Activated naive CD8-positive, alpha-beta T cell treated with anti-CD3 and anti-CD28 coated beads, Interleukin-2, amount 50 U/mL, for 24 hours (primary cell): ENCODE measurements at places on chromosomes 7 and 10.

DNA sequence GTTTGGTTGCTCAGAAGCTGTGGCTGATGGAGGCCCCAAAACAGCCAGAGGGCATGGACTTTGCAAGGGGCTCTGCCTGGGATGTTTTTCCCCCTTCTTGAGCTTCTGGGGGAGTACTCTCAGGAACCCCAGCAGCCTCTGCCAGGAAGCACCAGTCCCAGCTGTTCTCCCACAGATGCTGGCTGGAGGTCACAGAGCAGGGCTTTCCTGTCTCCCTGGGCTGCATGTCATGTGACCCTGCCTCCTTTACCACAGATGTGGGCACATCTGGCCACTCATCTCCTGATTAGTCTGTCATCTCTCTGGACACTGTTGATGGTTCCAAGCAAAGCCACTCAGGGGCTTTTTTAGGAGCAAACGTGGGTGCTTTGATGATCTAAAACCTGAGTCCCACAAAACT is 136.7 kb downstream of the NEURL1 start:
- DNase-seq, result no peak

GRCh38 chr10:6563731-6564130 is 16.3 kb downstream of the PRKCQ start:
- DNase-seq, result no peak

GRCh38 chr7:17532861-17533404 is 234.5 kb downstream of the AHR start:
- no peak for DNase-seq

DNA sequence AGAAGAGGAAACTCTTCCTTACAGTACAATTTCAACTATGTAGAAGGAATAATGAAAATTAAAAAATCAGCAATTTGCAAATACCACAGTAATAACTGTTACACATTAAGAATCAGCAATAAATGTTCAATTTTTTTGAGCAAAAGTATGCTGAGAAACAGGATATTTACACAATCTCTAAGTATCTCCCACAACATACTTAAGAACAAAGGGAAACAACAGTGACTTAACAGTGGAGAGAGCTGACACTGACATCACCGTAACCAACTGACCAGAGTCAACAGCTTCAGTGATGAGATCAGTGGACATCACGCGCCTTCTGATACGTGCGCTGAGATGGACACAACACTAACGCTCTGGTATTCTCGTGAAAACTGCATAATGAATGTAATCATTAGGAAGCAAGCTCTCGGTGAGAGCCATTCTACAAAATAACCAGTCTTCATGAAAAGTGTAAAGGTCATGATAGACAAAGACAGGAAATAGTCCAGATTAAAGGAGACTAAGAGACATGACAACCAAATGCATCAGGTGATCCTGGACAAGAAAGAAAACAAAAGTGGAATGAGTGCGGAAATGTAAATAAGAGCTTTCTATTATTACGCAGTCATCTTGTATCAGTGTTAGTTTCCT is 82.6 kb downstream of the PIP4K2A start:
- DNase-seq, result no peak

- peak; percentile 88 for DNase-seq
Measured at GRCh38 chr10:70602665-70603448, at the start of gene PRF1. Gene PRF1 (minus strand): TSS chr10:70602741. CDS start chr10:70600902, 1,839 bp downstream.
